ENCODE measurements at places on chromosomes 6 and 20.

GRCh38 chr6:25013246-25013645 lies 77.5 kb upstream of the RIPOR2 start:
- DNase-seq, result no peak

- no peak for DNase-seq
Observed at GRCh38 chr6:147255948-147256674, 51.9 kb downstream of the STXBP5 start.

DNA sequence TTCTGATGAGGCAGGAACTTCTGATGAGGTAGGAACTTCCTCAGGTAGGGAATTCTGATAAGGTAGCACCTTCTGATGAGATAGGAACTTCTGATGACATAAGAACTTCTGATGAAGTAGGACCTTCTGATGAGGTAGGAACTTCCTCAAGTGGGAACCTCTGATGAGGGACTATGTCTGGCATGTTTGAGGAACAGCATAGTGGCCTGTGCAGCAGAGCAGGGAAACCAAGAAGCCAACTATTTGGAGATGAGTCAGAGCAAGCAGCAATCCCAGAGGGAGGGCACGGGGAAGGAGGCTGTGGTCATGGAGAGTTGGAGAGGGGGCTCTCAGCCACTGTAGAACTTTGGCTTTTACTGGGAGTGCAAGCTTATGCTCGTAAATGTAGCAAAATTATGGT lies 132.4 kb downstream of the CFAP61 start:
- DNase-seq, result no peak

DNA sequence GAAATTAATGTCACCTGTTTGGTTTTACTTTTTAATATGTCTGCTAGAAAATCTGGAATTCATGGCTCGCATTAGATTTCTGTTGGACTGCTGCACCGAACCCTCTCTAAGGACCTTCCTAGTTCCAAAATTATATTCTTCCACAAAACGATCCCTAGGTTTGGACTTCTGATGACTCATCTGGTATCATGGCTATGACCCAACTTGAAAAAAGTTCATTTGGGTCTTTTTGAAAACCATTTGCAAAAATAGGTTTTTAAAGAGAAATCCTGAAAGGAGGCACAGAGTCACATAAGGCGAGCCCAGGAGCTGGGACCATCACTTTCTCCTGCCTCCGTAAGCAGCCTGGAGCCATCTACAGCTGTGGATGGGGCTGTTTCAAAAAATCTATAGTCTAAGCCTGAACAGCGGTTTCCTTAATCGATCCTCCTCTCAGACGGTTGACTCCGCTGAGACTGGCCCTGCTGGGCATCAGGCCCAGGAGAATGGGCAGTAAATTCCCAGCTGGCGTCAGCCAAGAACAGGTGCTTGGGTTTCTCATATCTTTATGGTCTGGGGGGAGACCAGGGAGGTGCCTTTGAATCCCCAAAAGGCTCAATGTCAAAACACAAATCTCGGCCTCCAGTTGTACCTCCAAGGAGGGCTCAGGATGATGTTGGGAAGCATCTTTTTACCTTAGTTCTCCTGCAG lies 44.6 kb downstream of the SLC24A3 start:
- no peak for DNase-seq

- DNase-seq, result no peak
Observed at GRCh38 chr6:158662607-158662953, 12.7 kb downstream of the SYTL3 start.

DNA sequence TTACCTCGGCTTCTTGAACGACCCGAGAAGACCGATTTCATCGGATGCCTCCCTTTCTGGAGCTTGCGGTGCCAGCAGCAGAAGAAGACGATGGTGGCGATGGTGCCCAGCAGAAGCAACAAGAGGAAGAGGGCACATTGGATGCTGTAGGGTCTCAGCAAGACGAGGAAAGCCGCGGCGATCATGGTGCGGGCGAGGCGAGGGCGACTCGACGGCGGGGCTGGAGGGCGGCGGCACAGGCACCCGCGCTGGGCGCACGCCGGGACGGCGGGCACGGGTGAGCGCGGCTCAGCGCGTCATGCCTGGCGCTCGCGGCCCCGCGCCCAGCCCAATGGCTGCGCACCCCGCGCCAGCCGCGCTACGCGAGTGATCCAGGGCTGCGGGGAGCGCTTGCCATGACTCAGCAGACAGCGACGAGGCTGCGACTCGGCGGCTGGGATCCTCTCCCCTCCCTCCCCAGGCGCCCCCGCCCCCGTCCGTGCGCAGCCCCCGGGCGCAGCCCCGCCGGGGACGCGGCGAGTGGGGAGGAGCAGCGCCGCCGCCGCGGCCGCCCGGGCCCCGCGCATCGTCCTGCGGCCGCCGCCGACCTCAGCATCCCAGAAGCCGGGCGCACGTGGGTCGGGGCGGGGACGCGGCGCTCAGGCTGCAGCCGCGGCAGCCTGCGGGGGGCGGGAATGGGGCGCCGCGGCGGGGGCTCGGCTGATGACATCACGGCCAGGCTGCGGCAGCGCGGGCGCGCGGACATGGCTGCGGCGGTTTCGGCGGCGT lies at the start of gene BEND6:
TSS of gene BEND6 (plus strand) at position 705 of the 768 bp plus-strand sequence. CDS start 26,704 bp downstream, outside the sequence.
- DNase-seq, result peak; percentile 46

GRCh38 chr6:1382331-1382882 lies 7.0 kb upstream of the FOXF2 start:
- DNase-seq, result no peak

- no peak for DNase-seq
Observed at GRCh38 chr6:169520104-169520503, 181.7 kb downstream of the WDR27 start.

- no peak for DNase-seq
Observed at GRCh38 chr6:34672657-34673043, 23.9 kb downstream of the ILRUN start.

DNA sequence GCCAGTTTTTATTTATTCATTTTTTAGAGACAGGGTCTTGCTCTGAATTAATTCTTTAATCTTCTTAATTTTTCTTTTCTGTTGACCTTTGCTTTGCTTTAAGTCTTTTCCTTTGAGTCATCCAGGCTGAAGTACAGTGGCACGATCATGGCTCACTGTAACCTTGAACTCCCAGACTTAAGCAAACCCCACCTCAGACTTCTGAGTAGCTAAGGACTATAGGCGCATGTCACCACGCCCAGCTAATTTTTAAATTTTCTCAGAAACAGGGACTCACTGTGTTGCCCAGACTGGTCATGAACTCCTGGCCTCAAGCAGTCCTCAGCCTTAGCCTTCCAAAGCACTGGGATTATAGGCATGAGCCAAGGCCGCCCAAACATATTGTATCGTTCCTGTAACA lies 71.3 kb upstream of the GNRH2 start:
- no peak for DNase-seq

DNA sequence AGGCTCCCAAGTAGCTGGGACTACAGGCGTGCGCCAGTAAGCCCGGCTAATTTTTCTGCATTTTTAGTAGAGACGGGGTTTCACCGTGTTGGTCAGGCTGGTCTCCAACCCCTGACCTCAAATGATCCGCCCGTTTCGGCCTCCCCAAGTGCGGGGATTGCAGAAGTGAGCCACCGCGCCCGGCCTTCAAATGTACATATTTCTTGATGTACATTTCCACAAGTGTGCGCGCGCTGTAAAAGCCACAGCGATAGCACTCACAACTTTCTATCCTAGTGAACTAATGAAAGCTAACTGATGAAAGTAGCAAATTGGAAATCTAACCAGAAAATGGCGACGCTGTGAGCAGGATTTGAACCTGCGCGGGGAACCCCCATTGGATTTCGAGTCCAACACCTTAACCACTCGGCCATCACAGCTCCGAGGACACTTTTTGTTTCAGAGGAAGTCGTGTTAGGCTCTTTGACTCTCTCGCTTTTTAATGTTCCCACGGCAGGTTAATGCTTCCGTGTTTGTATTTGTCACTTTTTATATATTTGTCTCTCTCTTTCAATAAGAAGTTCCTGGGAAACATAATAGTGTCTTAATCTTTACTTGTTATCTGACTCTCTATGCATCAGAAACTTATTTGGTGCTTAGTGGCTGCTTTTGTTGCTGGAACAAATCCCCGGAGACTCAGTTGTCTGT lies 199.4 kb upstream of the ZNF184 start:
- DNase-seq, result no peak

DNA sequence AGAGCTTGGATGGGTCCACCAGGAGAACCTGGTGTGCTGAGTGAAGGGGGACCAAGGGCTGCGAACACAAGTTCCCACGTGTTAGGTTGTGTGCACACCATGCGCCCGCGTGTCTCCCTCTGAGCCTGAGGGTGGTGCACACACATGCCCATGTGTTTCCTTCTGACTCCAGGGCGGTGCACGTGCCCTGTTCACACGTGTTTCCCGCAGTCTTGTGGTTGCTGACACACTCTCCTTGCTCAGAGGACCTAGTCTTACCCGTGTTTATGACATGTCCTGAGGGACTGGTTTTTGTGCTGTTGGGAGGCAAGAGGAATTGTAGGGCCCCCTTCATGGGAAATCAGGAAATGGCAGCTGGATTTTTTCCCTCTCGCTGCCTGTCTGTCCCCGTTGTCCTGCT lies 36.3 kb upstream of the PCMTD2 start:
- DNase-seq, result no peak

DNA sequence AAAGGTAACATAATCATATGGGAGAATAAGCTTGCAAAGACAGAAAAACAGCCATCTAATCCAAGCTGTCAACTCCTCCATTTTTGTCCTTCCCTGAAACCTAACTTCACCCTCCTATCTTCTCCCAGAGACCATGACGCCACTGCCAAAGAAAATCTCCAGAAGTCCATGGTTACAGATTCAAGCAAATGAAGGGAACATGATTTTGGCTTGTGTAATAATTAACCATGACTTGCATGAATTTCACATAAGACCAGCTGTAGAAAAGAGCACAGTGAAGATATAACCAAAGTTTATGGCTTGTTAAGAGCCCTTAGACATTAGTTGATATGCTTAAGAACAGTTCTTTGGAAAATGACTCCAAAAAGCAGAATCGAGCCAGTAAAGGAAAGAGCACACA lies 342.1 kb upstream of the NRSN1 start:
- no peak for DNase-seq

DNA sequence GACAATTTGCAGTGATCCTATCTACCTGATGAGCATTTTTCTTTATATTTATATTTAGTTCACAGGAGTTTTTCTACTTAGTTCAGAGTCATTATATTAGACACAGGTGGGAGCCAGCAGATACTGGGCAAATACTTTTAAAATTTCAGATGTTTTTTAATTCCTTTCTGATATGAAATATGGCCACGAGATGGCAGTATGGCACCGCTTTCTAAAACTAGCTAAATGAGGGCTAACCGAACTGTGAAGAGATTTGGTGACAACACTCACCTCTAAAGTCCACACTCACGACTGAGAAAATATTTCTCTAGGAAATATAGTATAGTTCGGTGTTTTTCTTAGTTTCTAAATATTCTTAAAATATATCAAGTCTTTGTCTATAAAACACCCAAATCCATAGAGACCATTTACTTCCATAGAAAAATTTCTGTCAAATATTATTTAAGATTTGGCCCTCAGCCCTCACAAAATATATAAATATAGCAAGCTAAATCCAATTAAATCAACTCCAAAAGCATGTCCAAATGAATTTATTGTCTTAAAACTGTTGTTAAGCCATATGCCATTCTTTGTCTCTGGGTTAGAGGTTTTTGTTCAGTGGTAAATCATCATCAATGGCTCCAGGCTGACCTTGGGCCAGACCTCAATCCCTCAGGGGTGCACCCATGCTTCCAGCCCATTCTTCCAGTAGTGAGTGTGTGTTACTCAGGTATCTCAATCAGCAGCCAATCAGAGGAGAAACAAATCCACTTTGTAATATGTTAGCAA lies 63.6 kb downstream of the HUS1B start:
- DNase-seq, result peak; percentile 70

GRCh38 chr20:41148942-41149341 lies 11.6 kb downstream of the PLCG1 start:
- no peak for DNase-seq

GRCh38 chr6:35415065-35415891 lies 36.9 kb upstream of the FANCE start:
- no peak for DNase-seq

GRCh38 chr6:36977470-36977941 lies 8.5 kb downstream of the MTCH1 start:
- no peak for DNase-seq

DNA sequence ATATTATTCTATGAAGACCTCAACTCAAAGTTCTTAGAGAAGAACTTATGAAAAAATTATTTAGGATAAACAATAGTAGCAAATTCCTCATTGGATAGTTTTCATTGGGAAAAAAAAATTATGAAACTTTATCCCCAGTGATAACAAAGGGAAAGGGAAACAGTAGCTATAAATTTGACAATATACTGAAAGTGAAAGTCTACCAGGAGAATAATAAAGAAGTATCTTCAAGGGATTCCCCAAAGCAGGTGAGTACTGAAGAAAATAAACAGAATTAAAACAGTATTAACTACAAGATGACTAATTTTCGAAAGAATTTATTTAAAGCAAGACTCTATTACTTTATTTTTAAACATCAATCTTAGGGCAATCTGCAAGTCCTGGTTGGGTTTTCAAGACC lies 56.4 kb downstream of the REPS1 start:
- no peak for DNase-seq

GRCh38 chr6:15661853-15662325 lies 939 bp downstream of the DTNBP1 start:
- DNase-seq, result no peak

DNA sequence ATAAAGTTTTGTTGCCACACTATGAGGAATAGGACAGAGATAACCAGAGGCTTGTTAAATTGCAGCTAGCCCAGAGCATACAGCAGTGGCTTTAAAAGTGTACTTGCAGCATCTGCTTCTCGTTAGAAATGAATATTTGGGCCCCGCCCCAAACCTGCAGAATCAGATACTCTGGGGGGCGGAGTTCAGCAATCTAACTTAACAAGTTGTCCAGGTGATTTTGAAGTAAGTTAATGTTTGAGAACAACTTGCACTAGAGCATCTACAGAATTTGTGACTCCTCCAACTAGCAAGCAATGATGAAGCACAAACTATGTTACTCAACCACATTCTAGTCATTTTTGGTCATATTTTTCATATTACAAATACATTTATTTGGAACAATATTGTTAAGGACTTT lies 10.6 kb upstream of the SUPT3H start:
- no peak for DNase-seq

GRCh38 chr20:11443382-11444119 lies 474.1 kb upstream of the BTBD3 start:
- DNase-seq, result no peak

DNA sequence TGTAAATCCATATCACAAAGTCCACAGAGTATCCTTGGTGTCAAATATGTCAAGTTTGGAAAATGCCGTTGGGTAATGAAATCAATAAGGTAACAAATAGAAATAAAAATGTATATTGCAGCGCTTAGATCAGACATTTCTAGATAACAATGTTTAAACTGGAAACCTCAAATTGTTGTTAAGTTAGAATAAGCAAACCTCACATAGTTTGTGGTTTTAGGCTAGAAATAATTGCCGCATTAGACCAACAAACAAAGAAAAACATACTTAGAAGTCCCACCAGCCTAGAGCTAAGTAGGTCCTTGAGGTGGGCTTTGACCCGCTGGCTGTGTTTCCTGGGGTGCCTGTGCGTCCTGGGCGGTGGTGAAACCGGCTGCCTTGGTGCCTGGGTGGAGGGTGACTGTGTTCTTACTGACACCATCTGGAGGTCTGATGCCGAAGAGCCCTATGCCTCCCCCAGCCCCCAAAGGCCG lies 71.4 kb downstream of the DACT2 start:
- DNase-seq, result no peak
